ENCODE measurements at places on chromosomes 3 and 15.

GRCh38 chr15:49847423-49848281 lies 226.8 kb downstream of the DTWD1 start:
- no peak for DNase-seq

- DNase-seq, result no peak
Measured at GRCh38 chr3:101091489-101091888, 98.3 kb upstream of the ABI3BP start.

GRCh38 chr15:89469426-89470096 lies 26.8 kb downstream of the RHCG start:
- DNase-seq, result no peak

DNA sequence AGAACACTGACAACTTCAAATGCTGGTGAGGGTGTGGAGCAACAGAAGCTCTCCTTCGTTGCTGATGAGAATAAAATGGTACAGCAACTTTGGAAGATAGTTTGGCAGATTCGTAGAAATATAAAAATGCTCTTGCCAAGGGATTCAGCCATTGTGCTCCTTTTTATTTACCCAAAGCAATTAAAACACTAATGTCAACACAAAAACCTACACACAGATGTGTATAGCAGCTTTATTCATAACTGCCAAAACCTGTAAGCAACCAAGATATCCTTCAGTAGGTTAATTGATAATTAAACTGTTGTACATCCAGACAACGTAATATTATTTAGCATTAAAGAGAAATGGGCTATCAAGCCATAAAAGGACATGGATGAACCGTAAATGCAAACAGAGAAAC lies 37.8 kb upstream of the LSAMP start:
- DNase-seq, result no peak

DNA sequence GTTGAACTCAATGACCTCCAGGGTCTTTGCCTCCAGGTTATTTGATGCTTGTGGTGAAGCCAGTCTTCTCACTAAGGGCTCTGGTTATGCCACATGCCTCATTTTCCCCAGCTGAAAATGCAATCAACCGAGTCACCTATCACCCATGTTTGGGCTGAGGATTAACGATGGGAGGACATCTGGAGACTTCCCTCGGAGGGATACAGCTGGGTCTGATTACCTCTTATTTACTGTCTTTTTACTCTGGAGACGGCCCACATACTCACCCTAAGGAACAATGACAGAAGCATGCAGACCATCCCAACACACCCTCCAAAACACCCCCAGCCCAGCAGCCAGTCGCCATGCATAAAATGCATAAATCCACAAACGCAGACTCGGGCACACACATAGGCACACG lies 187.4 kb downstream of the OPA1 start:
- no peak for DNase-seq

GRCh38 chr3:124997303-124998246 lies 58.2 kb downstream of the HEG1 start:
- DNase-seq, result no peak

DNA sequence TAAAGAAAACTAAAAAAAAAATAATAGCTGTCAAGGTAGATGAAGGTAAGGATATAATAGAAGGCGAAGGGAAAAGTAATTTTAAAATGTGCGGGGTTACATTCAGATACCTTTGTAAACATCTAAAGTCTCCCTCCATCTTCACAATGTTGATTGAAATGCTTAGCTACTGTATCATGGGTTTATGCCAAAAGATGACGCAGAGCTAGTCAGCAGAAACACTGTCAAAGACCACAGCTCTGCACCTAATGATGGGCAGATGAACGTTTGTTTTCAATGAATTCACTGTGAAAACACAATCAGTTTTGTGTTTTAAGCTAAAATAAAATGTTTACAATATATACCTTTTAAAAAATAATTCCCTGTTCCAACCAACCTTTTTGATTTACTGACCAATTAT lies 61.2 kb downstream of the RFTN1 start:
- DNase-seq, result no peak

GRCh38 chr3:151999936-152000335 lies 126.5 kb downstream of the SUCNR1 start:
- no peak for DNase-seq

DNA sequence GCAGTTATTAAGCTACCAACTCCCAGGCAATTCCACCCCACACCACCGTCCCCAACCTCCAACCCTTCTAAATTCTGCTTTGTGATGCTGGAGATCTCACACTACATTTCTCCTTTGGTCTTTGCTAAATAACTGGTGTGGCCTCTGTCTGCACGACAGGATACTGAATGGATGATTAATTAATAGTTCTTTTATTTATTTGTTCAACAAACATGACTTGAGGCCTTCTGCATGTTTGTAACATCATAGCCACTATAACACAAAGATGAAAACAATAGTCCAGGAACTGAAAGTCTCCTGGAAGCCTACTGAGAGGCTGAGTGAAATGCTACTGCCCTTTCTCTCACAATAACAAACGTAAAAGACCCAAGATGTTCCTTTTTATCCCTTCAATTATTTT lies 609.5 kb upstream of the UBE2E2 start:
- DNase-seq, result no peak

DNA sequence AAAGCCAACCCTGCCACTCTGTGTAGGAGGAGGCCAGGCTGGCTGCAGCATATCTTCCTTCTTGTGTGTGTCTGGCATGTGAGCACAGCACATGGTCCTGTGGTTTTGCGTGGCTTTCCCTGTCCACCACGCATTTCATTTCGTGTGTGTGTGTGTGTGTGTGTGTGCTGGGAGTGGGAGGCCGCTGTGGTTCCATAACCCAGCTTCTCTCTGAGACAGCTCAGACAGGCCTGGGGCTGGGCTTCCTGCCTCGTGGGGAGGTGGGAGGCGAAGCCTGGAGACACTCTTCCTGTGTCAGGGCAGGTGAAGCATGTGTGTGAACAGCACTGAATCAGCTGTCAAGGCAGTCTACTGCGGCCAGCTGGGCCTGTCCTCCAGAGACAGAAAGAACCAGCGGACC lies 16.0 kb upstream of the MRPS22 start:
- DNase-seq, result no peak

GRCh38 chr15:25899870-25900269 lies 36.7 kb upstream of the ATP10A start:
- no peak for DNase-seq

All from cortex of kidney (tissue), 1 donor.